ENCODE measurements at places on chromosomes 4 and X.

- no peak for DNase-seq
Observed at GRCh38 chr4:11428231-11428898, at the start of gene HS3ST1. TSS of gene HS3ST1 (minus strand) at chr4:11428894. CDS start at chr4:11400005, 28,889 bp downstream.

GRCh38 chr4:45475548-45475947 is 648.3 kb downstream of the GABRG1 start:
- DNase-seq = no peak

GRCh38 chrX:12325171-12325570 is 186.9 kb downstream of the FRMPD4 start:
- DNase-seq = no peak

DNA sequence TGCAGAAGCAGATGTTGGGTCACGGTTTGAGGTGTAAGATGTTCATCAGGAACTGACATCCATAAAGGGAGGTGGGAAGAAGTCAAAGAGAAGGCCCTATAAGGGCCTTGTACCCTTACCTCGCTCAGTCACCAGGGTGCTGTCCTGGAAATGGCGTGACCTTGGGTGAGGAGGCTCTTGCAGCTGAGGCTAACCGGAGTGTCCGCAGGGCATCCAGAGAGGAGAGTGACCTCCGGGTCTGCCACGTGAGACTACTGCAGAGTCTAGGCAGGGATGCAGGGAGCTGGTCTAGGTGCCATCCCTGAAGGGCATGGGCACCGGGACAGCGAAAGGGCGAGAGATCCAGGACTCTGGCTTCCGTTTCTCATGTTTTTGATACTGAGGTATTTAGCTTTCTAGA is 28.7 kb upstream of the IRAK1 start:
- DNase-seq = no peak

DNA sequence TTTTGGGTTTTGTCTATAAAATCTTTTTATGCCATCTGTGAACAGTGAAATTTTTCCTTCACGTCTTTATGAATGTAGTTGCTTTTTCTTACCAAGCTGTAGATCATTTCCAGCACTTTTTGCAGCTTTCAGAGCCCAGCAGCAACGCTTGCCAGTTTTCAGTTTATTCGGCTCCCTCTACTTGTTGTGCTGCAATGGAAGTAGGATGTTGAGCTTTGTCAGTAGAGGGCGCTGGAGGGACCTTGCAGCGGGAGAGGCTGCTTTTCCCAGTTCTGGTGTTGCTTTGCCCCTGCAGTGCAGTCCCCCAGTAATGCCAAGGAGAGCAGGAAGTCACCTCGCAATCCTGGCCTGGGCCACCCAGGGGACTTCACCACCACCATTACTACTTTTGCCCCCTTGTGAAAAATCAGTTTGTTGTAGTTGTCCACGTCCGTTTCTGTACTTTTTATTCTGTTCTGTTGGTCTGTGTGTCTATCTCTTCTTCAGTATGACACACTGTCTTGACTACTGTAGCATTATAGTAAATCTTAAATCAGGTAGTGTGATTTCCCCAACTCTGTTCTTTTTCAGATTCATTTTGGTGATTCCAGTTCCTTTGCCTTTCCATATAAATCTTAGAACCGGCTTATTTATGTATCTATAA is 21.8 kb downstream of the CMC4 start:
- DNase-seq = peak; percentile 42

DNA sequence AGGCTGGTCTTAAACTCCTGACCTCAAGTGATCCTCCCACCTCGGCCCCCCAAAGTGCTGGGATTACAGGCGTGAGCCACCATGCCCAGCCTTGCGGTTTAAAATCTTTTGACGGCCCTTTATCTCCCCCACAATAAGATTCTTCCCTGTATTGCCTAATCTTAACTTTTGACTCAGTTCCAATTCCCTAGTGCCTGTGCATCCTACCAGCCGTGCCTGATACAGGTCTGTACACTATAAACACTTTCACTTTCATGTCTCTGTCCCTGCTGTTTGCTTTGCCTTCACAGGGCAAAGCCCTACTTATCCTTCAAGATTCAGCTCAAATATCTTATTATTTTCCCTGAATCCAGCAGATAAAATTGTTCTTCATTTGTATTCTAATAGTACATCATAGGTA is 74.6 kb downstream of the WDR44 start:
- DNase-seq = no peak

DNA sequence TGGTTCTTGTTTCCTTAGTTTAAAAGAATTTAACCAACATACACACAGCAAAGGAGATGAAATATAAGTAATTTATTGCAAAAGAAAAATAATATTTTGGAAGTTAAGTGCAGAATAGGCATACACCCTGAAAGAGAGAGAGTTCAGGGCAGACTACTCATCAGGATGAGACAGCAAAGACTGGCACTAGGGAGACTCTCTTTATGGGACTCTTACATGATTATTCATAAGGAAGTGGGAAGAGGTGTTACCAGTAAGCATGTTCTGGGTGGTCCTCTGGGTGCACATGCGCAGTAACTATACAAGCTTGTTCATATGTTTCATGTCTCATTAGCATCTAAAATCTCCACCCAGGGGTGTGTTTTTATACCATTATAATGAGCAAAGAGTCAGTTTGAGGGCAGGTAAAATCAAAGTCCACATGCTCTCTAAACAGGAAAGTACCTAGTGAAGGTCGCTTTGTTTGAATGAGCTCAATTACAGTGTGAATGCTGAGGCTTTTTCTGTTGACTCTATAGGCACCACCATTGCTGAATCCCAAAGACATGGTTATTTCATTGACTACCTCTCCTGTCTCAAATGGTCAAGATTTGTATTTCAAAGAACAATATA is 38.2 kb upstream of the PRDM5 start:
- no peak for DNase-seq

- peak; percentile 2 for DNase-seq
Observed at GRCh38 chrX:107324493-107325310, 118.3 kb downstream of the DNAAF6 start.

GRCh38 chr4:118112117-118113046 is 78.1 kb downstream of the NDST3 start:
- DNase-seq = no peak
